Urothelium cell line (cell line): ENCODE measurements at places on chromosomes 16 and 17.

DNA sequence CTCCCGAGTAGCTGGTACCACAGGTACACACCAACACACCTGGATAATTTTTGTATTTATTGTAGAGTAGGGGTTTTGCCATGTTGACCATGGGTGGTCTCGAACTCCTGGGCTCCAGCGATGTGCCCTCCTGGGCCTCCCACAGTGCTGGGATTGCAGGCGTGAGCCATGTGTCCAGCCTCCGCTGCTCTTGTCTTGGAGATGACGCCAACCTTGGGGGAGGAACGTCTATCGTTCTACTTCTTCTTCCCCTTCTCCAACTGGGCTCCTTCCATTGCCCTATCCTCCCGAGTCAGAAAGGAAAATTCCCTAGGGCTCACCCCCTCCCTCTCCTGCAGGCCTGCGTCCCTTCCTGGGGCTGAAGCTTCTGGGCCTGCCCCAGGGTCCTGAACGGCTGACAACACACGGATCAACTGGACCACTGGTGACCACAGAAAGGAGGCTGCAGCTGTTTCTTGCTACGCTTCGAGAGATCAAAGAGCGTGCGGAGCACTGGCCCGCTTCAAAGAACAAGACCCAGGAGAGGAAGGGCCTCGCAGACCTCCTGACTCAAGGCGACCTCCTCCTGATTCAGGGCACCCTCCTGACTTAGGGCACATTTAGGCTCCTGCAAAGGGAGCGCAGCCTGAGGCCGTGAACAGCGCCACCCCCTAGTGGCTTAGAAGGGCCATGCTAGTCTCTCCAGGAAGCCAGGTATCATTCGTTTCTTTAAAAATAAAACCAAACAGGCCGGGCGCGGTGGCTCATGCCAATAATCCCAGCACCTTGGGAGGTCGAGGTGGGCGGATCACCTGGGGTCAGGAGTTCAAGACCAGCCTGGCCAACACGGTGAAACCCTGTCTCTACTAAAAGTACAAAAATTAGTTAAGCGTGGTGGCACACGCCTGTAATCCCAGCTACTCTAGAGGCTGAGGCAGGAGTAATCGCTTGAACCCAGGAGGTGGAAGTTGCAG, 48.5 kb upstream of the HELZ start:
- peak; percentile 60 for DNase-seq

- peak; percentile 9 for DNase-seq
Measured at GRCh38 chr17:2347805-2348685, 10.7 kb downstream of the SGSM2 start.

DNA sequence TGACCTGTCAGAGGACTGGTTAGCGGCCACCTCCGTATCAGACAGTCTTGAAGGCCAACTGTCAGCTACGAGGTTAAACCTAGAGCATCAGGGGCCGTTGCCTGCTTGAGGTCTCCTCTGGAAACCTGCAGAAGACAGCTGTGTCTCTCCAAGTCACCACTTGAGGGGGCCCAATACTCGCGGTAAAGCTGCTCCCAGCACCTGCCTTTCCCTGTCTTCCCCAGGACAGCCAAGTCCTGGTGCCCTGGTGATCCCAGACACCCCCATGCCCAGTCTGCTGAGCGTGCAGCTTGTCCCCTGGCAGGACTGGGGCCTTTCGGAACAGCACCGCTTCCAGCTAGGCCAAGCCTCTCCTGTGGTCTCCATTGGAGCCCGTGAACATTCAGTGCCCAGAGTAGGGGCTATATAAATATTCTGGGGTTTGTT, 80.1 kb downstream of the DNAH17 start:
- DNase-seq: peak; percentile 91

GRCh38 chr16:81324808-81325207, 10.0 kb downstream of the GAN start:
- DNase-seq: no peak

DNA sequence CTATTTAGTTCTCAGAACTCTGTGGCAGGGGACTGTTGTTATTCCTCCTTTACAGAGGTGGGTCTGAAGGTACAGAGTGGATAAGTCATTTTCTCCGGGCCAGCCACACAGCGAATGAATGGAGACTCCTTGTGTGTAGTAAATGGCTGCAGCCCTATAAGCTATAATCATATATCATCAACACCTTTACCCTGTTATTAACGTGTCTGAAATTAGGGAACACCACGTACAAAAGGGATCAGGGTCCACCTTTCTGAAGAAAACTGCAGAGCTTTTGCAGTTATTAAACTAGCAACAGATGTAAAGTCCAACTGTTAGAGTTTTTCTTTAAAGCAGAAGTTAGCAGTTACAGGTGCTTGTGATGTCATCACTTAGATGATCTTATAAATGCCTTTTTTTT, 696.7 kb downstream of the MAF start:
- no peak for DNase-seq

GRCh38 chr17:75632863-75633485, at the start of gene SMIM5:
Gene SMIM5 (plus strand): TSS chr17:75633434. CDS start chr17:75640202, 6,768 bp downstream.
- peak; percentile 93 for DNase-seq

DNA sequence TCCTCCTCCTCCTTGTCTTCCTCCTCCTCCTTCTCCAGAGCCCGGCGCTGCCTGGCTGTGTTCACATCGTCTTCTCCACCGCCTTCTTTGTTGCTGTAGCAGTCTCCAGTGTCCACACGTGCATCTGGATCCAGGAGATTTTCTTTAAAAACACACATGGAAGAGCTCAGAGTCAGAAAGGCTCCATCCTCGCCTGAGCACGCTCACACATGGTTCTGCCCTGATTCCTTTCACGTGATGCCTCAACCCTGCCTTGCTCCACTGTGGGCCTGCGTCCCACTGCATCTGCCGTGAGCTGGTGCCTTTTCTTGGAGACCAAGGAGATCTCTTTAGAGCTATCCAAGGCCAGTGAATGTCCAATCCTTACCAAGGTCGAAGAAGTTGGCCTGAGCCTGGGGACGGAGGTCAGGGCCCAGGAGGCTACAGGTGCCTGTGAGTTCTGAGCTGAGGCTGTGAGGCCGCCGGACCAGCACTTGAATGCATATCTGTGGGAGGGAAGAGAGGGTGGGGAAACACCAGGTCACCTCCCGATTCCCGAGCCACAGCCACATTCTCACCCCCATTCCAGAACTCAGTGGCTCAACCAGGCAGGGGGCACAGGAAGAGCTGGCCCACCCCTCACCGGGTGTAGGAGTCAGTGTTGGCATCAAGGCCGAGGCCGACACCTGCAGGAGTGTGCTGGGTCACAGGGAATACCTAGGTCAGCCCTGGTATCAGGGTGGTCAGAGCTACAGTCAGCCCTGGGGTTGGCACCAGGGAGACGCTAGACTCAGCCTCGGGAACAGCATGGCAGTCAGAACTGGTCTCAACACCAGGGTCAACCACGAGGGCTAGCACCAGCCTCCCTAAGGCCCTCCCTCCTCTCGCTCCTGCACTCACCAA, 37.6 kb downstream of the HASPIN start:
- DNase-seq: no peak

DNA sequence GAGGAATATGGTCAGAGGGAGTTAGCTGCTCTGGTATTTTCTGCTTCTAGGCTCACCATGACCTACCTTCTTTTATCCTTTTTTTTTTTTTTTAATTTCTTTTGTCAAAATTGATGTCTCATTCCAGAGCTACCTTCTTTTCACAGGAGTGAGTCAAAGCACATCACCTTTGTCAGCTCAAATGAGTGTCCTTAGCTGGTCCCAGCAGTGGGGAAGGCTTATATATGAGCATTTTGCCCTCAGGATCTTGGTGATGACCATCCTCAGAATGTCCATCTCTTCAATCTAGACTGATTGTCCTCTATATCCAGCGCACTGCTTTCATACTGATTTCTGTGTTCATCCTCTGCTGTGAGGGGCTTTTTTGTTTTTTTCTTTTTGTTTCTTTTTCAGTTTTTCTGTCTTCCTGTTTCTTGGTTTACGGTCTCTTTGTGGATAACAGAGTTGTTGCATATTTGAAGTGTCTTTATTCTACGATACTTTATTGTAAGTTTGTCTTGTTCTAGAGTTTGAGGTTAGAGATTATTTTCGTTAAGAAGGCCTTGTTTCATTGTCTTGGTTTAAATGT, 24.9 kb downstream of the CBFB start:
- no peak for DNase-seq

GRCh38 chr17:82528484-82529265, 9.1 kb downstream of the FOXK2 start:
- no peak for DNase-seq

DNA sequence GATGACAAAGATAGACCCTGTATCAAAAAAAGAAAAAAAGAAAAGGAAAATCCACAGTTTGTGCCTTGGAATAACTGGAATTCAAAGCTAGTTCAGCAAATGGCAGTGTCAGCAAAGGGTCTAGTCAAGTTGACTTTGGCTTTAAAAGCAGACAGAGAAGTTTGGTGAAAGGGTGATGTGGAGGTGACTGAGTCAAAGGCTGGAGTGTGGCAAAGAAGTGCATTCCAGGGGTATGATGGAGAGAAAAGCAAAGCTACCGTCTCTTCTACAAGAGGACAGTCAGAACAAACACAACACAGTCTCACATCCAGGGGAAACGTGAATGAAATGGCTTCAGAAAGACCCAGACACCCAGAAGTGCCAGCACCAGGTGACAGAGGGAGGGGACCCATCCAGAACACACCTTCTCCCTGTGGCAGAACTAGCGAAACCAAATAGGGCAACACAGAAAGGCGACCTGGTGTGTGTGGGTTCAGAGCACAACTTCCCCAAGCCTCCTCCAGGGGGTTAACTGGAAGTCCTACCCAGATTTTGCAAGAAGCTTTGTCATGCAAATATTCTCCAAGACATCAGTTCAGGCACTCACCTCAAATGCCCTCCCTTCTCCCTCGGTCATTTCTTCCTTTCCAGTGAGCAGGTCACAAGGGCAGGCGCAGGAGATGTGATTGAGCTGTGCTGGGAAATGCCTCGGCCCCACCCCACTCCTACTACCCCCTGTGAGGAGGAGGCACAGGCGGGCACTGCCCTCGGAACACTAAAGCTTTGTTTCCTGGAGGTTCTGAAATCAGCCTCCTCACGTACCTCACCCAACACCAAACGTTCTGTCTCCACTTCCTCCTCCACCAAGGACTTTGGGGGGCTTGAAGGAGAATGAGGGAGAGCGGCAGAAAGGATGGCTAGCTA, 481.9 kb downstream of the SOX9 start:
- DNase-seq: peak; percentile 92

GRCh38 chr17:40825599-40825998, 3.2 kb upstream of the KRT10 start:
- no peak for DNase-seq

DNA sequence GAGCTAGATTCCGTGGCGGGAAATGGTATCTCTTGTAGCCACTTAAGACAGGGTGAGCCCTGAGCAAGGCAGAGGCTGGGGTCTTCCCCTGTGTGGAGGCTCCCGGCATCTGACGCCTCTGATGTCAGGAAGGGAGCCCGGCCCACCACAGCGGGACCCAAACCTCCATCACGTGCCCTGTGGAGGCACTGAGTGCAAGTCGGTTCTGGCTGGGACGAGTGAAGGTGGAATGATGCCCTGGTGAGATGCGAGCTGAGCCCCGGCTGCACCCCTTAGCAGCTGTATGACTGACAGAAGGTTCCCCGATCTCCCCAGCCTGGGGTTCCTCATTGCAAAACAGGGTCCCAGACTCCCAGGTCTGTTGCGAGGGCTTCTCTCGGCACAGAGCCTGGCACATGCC, 187.4 kb upstream of the TNRC6C start:
- no peak for DNase-seq

DNA sequence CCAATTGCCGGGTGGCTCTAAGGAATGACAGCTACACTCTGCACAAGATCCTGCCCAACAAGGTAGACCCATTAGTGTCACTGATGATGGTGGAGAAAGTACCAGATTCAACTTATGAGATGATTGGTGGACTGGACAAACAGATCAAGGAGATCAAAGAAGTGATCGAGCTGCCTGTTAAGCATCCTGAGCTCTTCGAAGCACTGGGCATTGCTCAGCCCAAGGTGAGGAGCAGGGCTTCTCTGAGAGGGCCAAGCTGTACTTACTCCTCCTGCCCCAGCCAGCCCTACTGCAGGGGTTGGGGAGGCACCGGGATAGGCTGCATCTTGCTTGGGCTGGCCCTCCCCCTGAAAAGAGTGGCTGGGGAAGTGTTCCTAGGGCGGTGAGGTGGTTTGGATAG, 2.8 kb upstream of the FTSJ3 start:
- DNase-seq: no peak

- DNase-seq: no peak
Measured at GRCh38 chr16:48734220-48734619, 124.2 kb upstream of the N4BP1 start.

- no peak for DNase-seq
Measured at GRCh38 chr17:81397314-81398175, 2.3 kb downstream of the BAHCC1 start.

DNA sequence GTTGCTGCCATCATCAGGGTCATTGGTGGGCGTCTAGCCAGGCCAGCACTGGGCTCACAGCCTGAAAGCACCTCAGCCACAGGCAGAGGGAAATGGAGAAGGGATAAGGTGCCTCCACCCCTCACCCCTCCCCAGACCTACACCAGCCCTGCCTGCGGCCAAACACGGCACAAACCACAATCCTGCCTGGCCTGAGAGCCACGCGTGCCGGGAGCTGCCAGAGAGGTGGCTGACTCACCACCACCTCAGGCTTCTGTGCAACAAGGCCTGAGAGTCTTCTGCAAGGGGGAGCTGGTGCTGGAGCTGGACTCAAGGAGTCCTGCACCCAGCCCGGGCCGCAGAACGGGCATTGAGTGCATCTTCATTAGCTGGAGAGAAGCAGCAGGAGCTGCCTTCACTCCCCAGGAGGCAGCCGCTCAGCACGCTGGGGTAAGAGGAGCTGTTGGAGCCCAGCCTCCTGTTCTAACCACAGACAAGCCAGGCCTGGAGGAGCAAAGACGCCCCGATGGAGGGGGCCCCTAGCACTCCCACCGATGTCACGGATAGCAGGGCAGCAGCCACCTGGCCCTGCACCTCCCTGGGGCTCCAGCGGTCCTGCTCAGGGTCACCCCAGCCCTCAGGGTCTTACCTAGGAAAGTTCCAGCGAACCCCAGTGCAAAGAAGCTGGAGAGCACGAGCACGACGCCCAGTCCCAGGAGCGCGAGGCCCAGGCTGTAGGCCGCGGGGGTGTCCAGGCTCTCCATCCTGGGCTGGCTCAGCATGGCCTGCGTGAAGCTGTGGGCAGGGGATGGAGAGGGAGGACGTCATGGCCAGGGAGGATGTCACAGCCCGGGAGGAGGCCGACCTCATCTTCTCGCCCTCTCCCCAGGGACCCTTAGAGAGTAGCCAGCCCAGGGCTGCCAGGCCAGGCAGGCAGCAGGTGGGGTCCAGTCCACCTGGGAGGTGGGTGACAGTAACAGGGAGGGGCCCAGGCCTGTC, 16.0 kb upstream of the RASD1 start:
- DNase-seq: peak; percentile 89

DNA sequence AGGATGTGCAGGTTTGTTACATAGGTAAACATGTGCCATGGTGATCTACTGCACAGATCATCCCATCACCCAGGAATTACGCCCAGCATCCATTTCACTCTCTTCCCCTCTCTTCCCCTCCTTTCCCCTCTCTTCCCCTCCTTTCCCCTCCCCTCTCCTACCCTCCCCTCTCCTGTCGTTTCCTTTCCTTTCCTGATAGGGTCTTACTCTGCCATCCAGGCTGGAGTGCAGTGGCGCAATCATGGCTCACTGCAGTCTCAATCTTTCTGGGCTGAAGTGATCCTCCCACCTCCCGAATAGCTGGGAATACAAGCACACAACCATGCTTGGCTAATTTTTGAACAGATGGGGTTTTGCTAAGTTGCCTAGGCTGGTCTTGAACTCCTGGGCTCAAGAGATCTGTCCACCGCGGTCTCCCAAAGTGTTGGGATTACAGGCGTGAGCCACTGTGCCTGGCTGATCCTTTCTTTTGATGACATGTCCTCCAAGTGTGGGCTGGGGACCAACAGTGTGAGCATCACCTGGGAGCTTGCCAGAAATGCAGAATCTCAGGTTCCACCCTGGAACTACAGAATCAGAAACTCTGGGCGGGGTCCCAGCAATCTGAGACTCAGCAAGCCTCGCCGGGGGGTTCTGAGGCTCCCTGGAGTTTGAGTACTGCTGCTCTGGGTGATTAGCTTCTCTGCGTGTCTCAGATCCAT, 10.8 kb downstream of the ATP2C2 start:
- DNase-seq: no peak
